ENCODE measurements at places on chromosomes 7 and 10.

GRCh38 chr10:34161777-34162370 is 653.2 kb downstream of the PARD3 start:
- no peak for DNase-seq

- no peak for DNase-seq
Measured at GRCh38 chr10:89836840-89837164, 135.4 kb downstream of the KIF20B start.

DNA sequence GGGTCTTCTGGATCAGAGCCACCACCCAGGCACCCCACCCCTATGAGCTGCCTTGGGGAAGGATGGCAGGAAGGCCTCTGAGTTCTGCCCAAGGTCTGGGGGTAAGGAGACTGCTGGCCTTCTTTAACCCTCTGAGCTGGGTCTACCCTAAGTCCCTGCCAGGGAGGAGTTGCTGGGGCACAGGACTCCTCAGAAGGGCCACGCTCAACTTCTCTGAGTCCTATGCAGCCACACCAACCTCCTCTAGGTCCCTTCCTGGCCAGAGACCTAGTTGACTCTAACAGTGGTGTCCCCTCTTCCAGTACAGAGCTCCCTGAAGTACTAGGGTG is 2.6 kb upstream of the NEURL1 start:
- DNase-seq, result no peak

DNA sequence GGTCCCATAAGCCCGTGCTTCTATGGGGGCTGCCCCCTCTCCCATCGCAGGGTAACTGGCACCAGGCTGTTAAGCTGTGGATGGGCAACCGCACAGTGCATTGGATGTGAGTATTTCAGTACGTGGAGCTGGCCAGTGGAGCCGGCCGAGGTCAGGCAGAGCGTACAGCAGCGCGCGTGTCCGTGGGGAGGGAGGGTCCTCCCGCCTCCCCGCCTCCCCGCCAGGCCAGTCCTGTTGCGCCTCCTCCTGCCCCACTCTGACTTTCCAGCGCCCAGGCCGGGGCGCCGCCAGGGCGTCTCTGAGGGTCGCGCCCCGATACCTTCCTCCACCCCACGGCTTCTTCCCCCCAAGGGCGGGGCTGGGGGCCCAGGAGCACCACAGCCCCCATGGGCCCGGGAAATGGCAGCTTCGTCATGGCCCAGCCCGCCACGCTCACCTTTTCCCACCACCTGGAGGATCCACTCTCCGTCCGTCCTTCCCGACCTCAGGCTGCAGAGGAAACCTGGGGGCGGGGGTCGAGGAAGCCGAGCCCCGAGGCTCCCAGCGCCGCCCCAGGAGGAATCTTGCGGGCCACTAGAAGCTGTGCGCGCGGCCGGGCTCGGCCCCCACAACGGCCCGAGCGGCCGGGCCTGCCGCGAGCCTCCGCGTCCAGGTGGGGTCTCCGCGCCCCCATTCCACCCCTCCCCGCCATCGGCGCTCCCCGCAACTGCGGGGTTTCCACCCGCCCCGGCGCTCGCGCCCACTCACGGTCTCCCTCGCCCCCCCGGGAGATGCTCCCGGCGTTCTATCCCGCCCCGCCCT is 831 bp upstream of the PFKP start:
- no peak for DNase-seq

GRCh38 chr7:95690367-95690947 is 81.9 kb upstream of the DYNC1I1 start:
- DNase-seq, result no peak

GRCh38 chr7:73718438-73718881 is 1.0 kb downstream of the STX1A start:
- no peak for DNase-seq

DNA sequence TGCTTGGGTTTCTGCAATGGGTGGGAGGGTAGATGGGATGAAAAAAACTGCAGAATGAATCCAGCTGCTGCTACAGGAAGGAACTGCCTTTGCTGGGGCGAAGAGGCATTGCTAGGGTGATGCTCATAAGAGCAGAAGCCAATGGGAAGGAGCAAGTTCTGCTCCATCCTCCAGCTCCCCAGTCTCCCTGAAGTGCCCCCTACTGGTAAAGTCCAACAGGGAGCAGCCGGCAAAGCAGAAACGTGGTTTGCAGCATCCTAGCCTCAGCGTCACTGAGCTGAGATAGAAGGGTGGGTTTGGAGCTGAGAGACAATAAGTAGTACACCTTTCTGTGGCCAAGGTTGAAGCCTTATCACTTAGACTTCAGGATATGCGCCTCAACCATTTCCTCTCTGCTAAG is 220.5 kb downstream of the CCSER2 start:
- no peak for DNase-seq

DNA sequence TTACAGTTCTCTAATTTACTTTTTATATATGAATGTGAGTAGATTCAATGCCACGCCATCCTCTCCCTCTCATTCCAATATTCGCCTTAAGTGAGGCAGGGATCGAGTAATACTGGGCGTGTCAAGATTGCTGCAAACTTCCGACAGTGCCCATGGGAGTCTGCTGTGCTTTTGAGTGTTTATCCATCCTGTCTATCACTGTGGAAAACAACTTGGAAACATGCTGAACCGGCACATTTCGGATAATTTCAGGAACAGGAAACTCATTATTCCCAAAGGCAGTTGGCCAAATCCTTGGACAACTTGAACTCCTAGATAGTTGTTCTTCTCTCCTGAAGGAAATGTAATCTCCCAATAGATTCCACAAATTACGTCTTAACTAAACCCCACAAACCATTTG is 28.5 kb downstream of the PIP4K2A start:
- DNase-seq, result no peak

DNA sequence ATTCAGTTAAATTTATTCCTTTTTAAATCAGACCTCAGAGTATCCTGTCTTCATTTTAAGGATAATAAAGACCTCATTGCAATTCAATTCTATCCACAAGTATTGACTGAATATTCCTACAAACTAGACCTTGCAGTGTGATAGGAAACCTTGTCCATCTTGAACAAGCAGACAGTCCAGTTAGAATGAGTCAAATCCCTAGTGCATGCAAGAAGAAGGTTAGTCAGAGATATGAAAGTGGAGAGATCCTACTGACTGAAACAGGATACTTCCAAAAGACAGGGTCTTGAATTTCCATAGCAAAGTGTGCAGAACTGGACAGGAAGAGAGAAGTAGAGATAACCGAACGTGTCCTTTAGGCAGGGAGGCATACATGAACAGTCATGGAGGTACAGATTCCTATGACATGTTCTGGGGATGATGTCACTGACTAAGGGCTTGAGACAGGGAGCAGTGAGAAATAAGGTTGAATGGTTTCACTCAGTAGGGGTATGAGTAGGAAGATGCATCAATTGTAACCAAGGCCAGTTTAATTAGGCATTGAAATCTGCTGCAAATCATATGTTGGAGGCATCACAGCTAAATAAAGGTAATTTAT is 45.2 kb downstream of the PPP1R3A start:
- DNase-seq, result no peak

- no peak for DNase-seq
Measured at GRCh38 chr10:64210211-64210610, 689.0 kb downstream of the REEP3 start.

DNA sequence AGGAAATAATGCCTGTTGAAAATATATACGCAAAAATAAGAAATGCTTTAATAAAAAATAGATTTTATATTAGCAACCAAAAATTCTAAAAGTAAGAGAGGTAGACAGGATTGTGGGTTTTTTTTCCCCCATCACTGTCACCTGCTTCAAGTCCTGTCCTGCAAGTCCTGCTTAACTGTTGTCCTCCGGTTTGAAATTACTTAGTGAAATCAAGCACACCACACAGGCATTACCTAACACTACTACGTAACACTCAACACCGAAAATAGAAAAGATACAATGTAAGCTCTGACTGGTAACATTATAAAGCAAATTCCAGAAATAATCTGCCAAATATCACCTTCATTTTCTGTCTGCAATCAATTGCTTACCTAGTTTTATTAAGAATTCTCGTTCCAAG is 90.9 kb downstream of the UPF2 start:
- no peak for DNase-seq

DNA sequence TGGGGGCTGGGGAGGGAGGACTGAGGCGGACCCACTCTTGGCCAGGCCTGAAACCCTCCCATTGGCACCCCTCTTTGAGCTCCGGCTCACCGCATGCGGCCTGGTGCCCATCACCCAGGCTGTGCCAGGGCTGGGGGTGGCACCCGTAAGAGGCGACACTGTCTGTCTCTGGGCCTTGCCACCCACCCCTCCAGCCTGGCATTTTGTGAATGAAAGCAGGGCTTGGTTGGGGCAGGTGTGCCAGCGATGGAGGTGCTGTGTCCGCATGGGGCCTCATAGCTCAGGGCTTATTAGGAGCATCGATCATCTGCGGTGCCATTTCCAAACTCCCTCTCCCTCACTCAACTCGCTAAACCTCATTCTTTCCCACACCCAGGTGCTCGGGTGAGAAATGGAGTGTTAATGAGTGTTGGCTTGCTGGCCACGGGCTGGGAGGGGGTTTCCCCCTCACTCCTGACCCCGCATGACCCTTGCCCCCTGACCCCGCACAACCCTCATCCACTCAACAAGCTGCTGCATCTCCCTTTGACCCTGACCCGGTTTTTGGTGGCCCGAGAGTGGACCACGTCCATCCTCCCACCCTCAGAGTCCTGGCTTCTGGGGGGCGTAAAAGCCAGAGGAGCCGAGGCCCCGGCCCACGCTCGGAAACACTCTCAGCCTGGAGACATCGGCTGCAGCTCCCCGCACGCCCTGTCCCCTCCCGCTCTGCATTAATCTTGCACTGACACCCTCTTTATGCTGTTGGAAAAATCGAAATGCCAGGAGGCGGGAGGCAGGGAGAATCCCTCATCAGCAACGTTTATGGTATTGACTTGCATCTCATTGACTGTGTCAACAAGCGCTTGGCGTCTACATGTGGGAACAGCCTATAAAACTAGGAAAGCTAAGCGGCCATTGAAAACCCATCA is 161.2 kb downstream of the DNAJB6 start:
- DNase-seq, result no peak

DNA sequence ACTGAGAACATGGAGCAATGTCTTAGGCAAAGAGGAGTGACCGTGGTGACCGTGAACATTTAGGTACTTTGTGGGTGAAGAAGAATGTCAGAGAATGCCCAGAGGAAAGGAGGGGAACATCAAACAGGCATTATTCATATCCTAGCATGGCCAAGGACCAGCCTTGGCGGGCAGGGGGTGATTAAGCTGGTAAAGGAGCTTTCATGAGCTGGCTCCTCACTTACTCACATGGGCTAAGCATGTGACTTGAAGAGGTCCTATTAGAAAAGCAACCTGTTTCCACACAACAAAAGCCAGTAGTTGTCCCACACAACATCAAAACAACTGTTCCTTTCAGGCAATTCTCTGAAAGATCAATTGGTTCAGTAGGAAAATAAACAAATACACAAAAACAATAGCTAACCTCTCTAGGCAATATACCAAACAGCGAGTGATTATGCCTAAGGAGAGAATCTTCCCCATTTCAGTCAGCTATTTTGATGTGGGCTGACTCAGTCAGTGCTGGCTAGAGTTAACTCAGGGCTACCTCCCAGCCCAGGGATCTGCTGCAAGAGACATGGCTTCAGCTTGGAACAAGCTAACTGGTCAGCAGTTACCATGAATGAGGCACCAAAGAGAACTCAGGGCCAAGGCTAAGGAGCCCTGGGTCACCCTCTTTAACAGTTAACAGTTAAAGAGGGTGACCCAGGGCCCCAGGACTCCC is 283.5 kb downstream of the ARHGAP12 start:
- no peak for DNase-seq

GRCh38 chr10:49021685-49022084 is 82.0 kb upstream of the LRRC18 start:
- DNase-seq, result no peak

DNA sequence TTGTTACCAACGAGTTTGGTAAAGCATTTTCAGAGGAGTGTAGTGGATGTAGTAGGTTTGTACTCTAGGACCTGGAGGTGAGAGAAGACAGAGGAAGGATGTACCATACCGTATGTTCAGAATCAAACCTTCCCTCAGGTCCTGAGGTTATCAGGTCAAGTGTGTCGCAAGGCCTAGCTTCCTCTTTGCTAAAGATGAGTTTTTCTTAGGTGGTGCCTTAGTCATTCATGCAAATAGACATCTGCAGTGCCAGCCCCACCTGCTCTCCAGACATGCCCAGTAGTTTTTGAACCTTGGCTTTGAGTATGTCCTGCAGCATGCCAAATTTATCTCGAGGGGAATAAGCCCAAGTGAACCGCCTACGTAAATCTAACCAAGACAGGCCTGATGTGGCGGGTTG is 71.3 kb downstream of the HDAC9 start:
- no peak for DNase-seq

DNA sequence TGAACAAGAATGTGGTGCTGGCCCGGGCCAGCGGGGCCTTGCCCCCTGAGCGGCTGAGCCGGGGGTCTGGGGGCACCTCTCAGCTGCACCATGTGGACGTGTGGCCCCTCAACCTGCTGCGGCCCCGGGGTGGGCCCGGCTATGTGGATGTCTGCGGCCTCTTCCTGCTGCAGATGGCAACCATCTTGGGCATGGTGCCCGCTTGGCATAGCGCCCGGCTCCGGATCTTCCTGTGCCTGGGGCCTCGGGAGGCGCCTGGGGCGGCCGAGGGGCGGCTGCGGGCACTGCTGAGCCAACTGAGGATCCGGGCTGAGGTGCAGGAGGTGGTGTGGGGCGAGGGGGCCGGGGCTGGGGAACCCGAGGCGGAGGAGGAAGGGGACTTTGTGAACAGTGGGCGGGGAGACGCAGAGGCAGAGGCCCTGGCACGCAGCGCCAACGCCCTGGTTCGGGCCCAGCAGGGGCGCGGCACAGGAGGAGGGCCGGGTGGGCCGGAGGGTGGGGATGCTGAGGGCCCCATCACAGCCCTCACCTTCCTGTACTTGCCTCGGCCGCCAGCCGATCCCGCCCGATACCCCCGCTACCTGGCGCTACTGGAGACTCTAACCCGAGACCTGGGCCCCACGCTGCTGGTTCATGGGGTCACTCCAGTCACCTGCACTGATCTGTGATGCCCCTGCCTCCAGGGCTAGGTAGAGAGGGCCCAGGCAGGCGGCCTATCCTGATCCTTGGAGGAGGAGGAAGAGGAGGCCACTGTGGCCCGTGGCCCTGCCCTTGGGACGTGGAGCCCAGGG is 1.1 kb upstream of the TRIP6 start:
- DNase-seq, result no peak

DNA sequence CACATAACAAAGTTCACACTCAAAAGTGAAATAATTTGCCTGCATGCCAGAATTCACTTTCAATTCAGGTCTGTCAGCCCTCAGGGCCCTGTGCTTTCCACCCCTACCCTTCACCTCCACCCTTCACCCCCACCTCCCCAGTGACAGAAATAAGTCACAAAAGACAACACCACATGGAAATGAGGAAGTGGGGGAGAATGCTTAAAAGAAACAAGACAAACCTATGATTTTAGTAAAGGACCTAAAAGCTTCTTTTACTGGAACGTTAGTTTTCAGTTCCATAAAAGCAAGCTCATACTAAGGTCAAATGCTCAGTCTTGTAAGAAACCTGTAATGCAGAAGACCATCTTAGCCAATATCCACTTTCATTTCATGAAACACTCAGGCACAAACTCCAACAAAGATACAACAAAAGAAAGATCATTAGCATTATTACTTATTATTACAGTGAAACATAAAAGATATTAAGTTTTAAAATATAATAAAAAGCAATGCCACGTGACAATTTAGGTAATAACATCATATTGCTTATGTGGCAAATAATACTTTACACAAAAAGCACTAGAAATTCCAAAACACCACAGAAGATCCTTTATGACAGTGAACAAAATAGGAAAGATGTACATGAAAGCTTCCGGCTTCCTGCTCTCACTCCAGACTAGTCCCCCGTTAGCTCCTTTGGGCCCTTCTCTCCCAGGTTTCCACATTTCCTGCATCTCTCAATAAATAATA is 112.1 kb downstream of the LMBR1 start:
- DNase-seq, result no peak
